Smooth muscle cell of the coronary artery (primary cell): ENCODE measurements at places on chromosomes 3 and 15. TPM values are rescaled to one million over a fixed set of nuclear protein-coding genes. Genes with fewer than 3 reads are reported as not detected.

Gene GRM2
- total RNA-seq, result under 0.01 and 0.12 TPM in 2 replicates

Gene ZNF385D
- 0.08 and 0.47 TPM in 2 replicates for total RNA-seq

Gene ALDH1L1
- under 0.01 and 0.08 TPM in 2 replicates for total RNA-seq

Gene MESP1
- 0.15 TPM in 1 of 2 replicates, not detected in the other for total RNA-seq

Gene MNS1
- 0.47 and 0.98 TPM in 2 replicates for total RNA-seq

Gene SNX33
- 11.1 and 23.4 TPM in 2 replicates for total RNA-seq

Gene TMEM45A
- total RNA-seq, result 48.6 and 56.3 TPM in 2 replicates

Gene EPB42
- not detected in 2 replicates for total RNA-seq

Gene CKMT1A
- not detected in 2 replicates for total RNA-seq

Gene SFMBT1
- 1.2 and 4.2 TPM in 2 replicates for total RNA-seq

Gene RTP4
- total RNA-seq, result 0.60 and 1.6 TPM in 2 replicates

Gene RASGRF1
- not detected in 2 replicates for total RNA-seq

Gene FHIT
- total RNA-seq, result 0.38 and 0.47 TPM in 2 replicates

Gene ARNT2
- 4.9 and 14.9 TPM in 2 replicates for total RNA-seq

Gene SLC51A
- total RNA-seq, result not detected in 2 replicates

Gene PCOLCE2
- total RNA-seq, result 60.4 and 135 TPM in 2 replicates

Gene ARGFX
- total RNA-seq, result not detected in 2 replicates

Gene TEX55
- not detected in 2 replicates for total RNA-seq

Gene CFAP92
- not detected in 2 replicates for total RNA-seq

Gene ESYT3
- 0.30 and 4.3 TPM in 2 replicates for total RNA-seq

Gene RAD51
- total RNA-seq, result 0.70 and 3.2 TPM in 2 replicates

Gene HDAC11
- 11.3 and 18.4 TPM in 2 replicates for total RNA-seq

Gene UBA7
- 32.1 and 69.6 TPM in 2 replicates for total RNA-seq

Gene CP
- 0.38 and 30.1 TPM in 2 replicates for total RNA-seq

Gene SNX4
- 27.4 and 27.6 TPM in 2 replicates for total RNA-seq

Gene TNNC1
- 2.5 and 19.8 TPM in 2 replicates for total RNA-seq

Gene MESP2
- total RNA-seq, result 0.15 and 1.6 TPM in 2 replicates

Gene ACKR2
- 0.15 and 0.35 TPM in 2 replicates for total RNA-seq

Gene GNAI2
- total RNA-seq, result 308 and 476 TPM in 2 replicates

Gene PLXNB1
- 14.3 and 44.0 TPM in 2 replicates for total RNA-seq

Gene KLHL18
- 18.3 and 30.9 TPM in 2 replicates for total RNA-seq

Gene SLC28A1
- total RNA-seq, result not detected in 2 replicates

Gene CD276
- total RNA-seq, result 85.0 and 183 TPM in 2 replicates

Gene SNTN
- not detected in 2 replicates for total RNA-seq

Gene LAMB2
- total RNA-seq, result 460 and 630 TPM in 2 replicates

Gene AGBL1
- not detected in 2 replicates for total RNA-seq

Gene CCR9
- total RNA-seq, result not detected in 2 replicates

Gene KLHL6
- under 0.01 TPM in 1 of 2 replicates, not detected in the other for total RNA-seq

Gene RASGRP1
- under 0.01 and 0.08 TPM in 2 replicates for total RNA-seq

Gene C2CD4A
- total RNA-seq, result 0.98 TPM in 1 of 2 replicates, not detected in the other

Gene ZMAT3
- total RNA-seq, result 22.3 and 28.6 TPM in 2 replicates

Gene CSK
- 21.3 and 22.6 TPM in 2 replicates for total RNA-seq

Gene CAMP
- not detected in 2 replicates for total RNA-seq

Gene ATP13A5
- total RNA-seq, result not detected in 2 replicates

Gene PATL2
- total RNA-seq, result 0.08 and 0.82 TPM in 2 replicates

Gene SAMD7
- not detected in 2 replicates for total RNA-seq

Gene FBXW12
- 0.08 TPM in 1 of 2 replicates, not detected in the other for total RNA-seq

Gene SLC24A5
- not detected in 2 replicates for total RNA-seq

Gene TUSC7
- not detected in 2 replicates for total RNA-seq

Gene SLC22A13
- 0.15 and 0.94 TPM in 2 replicates for total RNA-seq

Gene RMDN3
- total RNA-seq, result 16.7 and 20.5 TPM in 2 replicates

Gene TRIM69
- 7.3 and 18.1 TPM in 2 replicates for total RNA-seq
